Renal pelvis (tissue), 12 donors: ENCODE measurements at places on chromosomes 13 and 19. TPM values are rescaled to one million over a fixed set of nuclear protein-coding genes. Genes with fewer than 3 reads are reported as not detected.

- DNase-seq, result no peak
Measured at GRCh38 chr13:75123428-75123827, 358.5 kb downstream of the TBC1D4 start.

VSIG10L gene
- 5.8 TPM for polyA plus RNA-seq

GRCh38 chr19:13339869-13340268 is 166.4 kb downstream of the CACNA1A start:
- no peak for DNase-seq

DNA sequence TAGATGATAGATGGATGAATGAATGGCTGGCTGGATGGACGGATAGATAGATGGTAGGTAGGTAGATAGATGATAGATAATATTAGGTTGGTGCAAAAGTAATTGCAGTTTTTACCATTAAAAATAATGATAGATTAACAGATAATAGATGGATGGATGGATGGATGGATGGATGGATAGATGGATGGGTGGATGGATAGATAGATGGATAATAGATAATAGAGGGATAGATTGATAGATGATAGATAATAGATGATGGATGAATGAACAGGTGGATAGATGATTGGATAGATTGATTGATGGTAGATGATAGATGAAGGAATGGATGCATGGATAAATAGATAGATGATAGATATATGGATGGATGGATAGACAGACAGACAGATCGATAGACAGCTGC is 87.9 kb upstream of the RAP2A start:
- no peak for DNase-seq

GRCh38 chr19:17281391-17282304 is at the start of gene ANKLE1:
Gene ANKLE1 (plus strand): TSS chr19:17281901. CDS start chr19:17281921, 20 bp downstream.
- DNase-seq, result no peak

DNA sequence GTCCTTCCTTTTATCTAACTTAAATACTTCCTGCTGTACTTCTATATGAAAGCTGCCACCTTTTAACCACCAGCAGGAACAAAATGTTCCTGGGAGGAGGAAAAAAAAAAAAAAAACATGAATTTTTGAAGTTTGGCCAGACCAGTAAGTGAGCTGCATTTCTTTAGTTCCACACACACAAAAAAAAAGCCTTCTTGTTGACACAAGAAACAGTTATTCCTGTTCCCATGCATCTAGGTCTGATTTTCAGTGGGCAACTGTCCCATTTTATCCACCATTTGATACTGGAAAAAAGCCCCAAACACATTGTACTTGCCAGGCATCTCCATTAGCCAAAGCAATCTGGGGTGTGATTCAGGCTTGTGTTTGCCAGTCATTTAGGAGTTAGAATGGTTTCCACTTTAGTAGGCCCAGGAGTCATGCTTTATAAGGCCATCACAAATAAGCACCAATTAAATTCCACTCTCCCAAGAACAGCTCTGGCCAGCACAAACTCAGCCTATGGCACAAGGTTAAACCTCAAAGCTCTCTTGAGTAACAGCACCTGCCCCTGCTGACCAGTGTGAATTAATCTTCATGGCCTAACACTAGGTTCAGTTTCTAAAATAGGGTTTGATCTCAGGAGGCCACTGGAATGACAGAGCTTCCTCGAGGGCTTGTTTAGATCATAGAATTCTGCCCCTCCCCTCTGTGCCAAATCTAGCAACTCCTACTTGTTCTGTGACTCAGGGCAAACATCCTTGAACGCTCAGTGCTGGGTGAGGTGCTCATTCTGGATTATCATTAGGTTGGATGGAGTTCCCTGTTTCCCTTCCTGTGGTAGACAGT is 67.1 kb downstream of the NUFIP1 start:
- DNase-seq, result no peak

- DNase-seq, result no peak
Measured at GRCh38 chr13:79647533-79647932, 166.6 kb downstream of the NDFIP2 start.
